ENCODE measurements at places on chromosomes 6 and 20. TPM values are rescaled to one million over a fixed set of nuclear protein-coding genes. Genes with fewer than 3 reads are reported as not detected.

The GGTLC1 gene
- total RNA-seq: not detected

- H3K36me3 ChIP-seq: no peaks in the 10 kb centered on the region
- no peak overlapping the region for H3K27ac ChIP-seq
- H3K27me3 ChIP-seq: peaks cover 29% of the 10 kb centered on the region
- H3K4me1 ChIP-seq: no peaks in the 10 kb centered on the region
- DNase-seq: no peak
- no peak overlapping the region for H3K4me3 ChIP-seq
Measured at GRCh38 chr6:106370639-106371038, 10.1 kb downstream of the CRYBG1 start.

- H3K27ac ChIP-seq: no peak overlapping the region
- no peaks in the 10 kb centered on the region for H3K36me3 ChIP-seq
- no peak for DNase-seq
- no peak overlapping the region for H3K4me3 ChIP-seq
- H3K4me1 ChIP-seq: peaks cover 9% of the 10 kb centered on the region
- no peaks in the 10 kb centered on the region for H3K27me3 ChIP-seq
Measured at GRCh38 chr6:111942561-111942960, 69.3 kb upstream of the FYN start.

GRCh38 chr6:81743649-81744048 lies 8.8 kb downstream of the TENT5A start:
- peaks cover 42% of the 10 kb centered on the region for H3K4me1 ChIP-seq
- DNase-seq: no peak
- no peak overlapping the region for H3K27ac ChIP-seq
- H3K4me3 ChIP-seq: no peak overlapping the region
- H3K27me3 ChIP-seq: no peaks in the 10 kb centered on the region

GRCh38 chr6:167689751-167690150 lies 137.0 kb upstream of the AFDN start:
- H3K27ac ChIP-seq: no peak overlapping the region
- no peak overlapping the region for H3K4me3 ChIP-seq
- H3K27me3 ChIP-seq: peaks cover 25% of the 10 kb centered on the region
